ENCODE measurements at places on chromosomes 4 and X.

- DNase-seq, result no peak
Observed at GRCh38 chr4:184386271-184386781, 88.0 kb downstream of the IRF2 start.

- no peak for DNase-seq
Observed at GRCh38 chr4:6730603-6731317, 14.8 kb downstream of the BLOC1S4 start.

- DNase-seq, result no peak
Observed at GRCh38 chr4:25969374-25970155, 55.5 kb downstream of the SMIM20 start.

DNA sequence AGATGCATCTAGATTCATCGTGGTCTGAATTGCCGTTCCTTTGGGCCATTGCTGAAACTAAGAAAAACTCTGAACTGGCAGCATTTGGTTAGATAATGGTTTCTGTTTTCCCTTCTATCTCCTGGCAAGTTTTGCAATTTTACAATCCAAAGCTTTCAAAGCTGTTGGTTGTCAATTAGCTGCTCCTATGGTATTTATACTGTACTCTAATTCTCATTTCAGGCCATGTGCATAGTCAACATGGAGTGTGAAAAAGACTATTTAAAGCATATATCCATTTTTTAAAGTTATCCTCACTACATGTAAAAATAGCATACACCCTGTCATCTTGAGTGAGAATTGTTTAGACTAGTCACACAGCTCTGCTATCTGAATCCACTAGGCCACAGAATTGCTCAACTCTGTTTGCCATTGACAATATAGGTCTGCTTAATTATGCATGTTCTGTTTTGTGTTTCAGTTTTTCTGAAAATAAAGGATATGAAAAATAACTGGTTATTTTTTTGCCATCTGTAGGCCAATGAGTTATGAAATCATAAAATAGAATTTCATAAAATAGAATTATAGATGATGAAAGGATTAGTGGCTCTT is 27.7 kb upstream of the TEC start:
- DNase-seq, result no peak

DNA sequence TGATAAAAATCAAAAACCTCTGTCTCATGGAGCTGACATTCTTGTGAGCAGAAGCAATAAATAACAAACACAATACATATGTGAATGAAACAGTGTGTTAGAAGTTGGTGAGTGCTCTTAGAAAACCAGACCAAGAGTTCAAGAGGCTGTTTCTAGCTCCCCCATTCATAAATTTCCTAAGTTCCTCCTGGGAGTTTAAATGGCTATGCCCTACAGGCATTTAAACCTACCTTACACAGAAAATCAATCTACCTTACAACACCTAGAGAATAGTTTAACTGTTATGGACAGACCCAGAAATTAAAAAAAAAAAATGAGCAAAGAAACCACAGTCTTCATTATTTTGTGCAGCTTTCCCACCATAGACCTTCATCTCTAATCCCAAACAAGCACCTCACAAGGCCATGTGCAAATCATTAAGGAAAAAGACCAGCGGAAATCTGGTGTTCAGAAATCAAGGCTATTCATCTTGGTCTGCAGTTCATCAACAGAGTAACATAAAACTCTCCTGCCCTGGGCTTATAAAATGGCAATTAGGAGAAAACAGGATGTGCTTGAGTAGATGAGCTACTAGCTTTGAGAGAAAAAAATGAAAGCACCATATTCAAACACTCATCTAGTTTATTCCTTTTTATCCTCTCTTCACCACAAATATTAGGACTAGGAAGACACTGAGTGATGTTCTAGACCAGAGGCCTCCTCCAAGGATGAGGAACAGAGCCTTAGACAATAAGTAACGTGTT is 147.2 kb downstream of the SHROOM3 start:
- DNase-seq, result no peak

Measured in activated CD4-positive, CD25-positive, alpha-beta regulatory T cell (primary cell).